Stimulated activated CD8-positive, alpha-beta memory T cell treated with anti-CD3 and anti-CD28 coated beads, Interleukin-4, amount 100 ng/mL, for 1 hour (primary cell): ENCODE measurements at places on chromosomes 5 and 9.

GRCh38 chr9:132519033-132519432 lies 63.4 kb upstream of the BARHL1 start:
- DNase-seq: no peak

GRCh38 chr5:11377896-11378295 lies 526.4 kb downstream of the CTNND2 start:
- DNase-seq: no peak

DNA sequence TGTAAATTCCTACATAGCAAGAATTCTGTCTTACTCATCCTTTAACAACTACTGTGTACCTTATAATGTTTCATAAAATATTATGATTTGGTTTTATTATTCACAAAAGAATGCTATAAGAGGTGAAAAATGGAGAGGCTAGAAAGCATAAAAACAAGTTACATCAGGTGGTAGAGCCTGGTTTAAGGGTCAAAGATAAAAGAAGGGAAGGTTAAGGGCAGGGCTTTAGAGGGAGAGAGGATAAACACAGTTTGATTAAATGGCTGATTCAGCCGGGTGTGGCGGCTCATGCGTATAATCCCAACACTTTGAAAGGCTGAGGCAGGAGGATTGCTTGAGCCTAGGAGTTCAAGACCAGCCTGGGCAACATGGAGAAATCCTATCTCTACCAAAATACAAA lies 40.4 kb upstream of the HSPB3 start:
- no peak for DNase-seq

GRCh38 chr5:40660751-40661150 lies 19.0 kb upstream of the PTGER4 start:
- DNase-seq: no peak

DNA sequence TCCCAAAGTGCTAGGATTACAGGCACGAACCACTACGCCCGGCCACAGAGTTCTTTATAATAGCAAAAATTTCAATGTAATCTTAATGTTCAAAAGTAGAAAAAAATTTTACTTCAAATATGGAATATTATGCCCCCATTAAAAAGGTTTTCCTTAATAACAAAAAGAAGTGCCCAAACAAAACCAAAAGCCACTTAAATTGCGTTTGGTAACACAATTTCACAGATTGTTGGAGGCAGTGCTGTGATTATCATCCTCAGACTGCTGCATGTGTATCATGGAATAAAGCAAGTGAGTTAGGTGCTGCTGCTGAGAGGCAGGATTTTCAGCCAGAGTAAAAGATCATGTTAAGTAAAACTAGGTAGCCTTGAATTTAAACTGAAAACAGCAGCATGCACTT lies 132.7 kb downstream of the COL23A1 start:
- no peak for DNase-seq

GRCh38 chr5:89595056-89595455 lies 712.1 kb upstream of the MEF2C start:
- DNase-seq: no peak

GRCh38 chr9:13491138-13491492 lies 211.6 kb upstream of the MPDZ start:
- no peak for DNase-seq

- peak; percentile 11 for DNase-seq
Observed at GRCh38 chr9:4987961-4988421, 2.9 kb downstream of the JAK2 start.

DNA sequence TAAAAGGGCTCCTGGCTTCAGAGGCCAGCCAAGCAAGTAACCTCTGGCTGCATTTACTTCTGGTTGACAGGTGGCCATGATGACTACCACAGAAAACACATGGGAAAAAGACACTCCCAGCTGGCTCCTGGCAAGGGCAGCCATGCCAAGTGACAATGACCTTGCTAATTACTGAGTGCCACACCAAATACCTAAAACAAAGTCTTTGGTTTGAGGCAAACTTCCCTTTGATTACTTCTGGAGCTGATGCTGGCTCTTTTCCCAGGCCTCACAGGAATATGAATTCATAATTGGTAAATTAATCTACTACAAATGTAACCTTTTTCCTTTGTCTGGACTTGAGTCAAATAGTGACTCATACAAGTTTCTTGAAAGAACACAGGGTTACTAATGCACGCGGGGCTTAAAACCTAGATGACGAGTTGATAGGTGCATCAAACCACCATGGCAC lies 61.0 kb downstream of the LPAR1 start:
- no peak for DNase-seq

DNA sequence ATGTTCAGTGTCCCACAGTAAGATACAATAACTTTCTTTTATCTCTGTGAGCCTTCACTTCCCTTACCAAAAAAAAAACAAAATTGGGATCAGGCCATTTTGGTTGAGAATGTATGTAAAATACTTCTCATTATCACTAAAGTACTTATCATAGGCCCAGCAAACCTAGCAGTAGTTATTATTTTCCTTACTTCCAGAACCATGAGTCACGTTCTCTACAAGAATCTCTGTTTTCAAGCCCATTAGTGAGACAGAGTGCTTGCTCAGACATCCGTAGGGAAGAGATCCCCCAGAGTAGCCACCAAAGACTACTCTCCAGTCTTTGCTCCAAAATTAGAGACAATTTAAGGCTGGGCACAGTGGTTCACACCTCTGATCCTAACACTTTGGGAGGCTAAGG lies 103.9 kb upstream of the NR5A1 start:
- DNase-seq: no peak

DNA sequence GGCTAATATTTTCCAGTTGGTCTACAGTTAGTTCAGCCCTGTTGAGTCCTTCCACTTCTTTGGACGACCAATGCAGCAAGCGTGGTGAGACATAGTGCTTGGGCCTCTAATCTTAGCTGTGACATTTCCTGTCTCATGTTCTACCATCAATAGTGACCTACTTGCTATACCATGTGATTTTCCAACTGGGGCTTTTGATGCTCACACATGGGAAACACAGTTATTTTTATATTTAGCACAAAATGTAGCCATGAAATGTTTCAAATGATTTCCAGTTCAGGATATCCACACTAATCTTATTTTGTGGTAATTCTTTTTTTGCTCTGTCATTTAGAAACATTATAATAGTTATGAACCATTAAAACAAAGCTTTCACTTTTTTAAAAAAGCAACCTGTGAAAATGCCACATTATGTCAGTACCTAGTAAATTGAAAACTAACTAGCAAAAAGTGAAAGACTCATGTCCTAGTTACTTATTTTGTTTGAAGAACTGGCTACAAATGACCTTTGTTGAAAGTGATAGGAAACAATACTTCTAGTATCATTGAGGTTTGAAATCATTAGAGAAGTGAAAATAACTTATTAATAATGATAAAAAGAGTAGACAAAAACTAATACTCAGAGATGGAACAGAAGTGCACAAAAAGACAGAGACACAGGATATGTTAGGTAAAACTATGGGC lies 18.3 kb downstream of the MARCHF3 start:
- DNase-seq: no peak

DNA sequence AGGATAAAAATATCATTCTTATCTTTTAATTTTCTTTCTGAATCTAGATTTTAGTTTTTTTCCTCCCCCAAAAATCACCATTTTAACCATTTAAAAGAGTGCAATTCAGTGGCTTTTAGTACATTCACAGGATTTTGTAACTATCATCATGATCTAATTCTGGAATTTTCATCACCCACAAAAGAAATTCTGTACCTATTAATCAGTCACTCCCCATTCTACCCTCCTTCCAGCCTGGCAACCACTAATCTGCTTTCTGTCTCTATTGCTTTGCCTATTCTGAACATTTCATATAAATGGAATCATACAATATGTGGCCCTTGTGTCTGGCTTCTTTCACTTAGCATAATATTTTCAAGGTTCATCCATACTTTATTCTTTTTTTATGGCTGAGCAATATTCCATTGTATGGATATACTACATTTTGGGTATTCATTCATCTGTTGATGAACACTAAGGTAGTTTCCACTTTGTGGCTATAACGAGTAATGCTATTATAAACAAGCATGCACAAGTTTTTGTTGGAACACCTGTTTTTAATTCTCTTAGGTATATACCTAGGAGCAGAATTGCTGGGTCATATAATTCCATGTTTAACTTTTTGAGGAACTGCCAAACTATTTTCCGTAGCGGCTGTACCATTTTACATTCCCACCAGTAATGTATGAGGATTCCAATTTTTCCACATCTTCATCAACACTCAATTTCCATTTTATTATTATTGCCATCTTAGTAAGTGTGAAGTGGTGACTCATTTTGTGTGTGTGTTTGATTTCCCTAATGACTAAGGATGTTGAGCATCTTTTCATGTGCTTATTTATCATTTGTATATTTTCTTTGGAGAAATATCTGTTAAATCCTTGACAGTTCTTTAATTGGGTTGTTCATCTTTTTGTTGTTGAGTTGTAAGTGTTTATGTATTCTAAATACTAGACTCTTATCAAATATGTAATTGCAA lies 340.3 kb downstream of the CWC27 start:
- DNase-seq: no peak

GRCh38 chr9:123368023-123368422 lies 12.0 kb downstream of the CRB2 start:
- no peak for DNase-seq

DNA sequence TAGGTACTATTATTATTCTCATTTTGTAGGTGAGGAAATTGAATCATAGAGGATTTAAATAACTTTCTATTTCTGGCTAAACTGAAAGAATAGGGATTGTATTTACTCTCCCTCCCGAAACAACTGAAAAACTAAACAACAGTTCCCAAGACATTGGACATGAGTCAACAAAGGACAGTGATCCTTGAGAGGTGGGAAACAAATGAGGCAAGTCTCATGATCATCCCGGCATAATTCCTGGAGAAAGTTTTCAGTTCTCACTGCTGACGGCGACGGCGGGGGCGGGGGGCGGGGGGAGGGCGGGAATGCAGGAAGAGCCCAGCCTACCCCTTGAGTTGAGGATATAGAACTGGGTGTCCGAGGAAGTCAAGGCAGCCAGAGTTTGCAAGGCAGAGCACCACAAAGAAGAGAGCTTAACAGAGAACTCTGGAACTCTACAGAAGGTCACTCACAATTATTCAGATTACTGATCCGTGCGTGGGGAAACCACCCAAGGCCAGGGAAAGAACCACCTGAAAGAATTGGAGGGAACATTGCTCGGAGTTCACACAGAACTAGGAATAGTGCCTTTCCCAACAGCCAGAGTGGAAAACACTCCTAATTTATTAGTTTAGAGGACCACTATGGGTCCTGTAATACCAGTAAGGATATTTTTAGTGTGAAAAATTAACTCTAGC lies 27.4 kb upstream of the WHRN start:
- no peak for DNase-seq

- DNase-seq: no peak
Observed at GRCh38 chr5:16957304-16958196, 21.5 kb upstream of the MYO10 start.

GRCh38 chr9:32497921-32498320 lies 28.1 kb downstream of the RIGI start:
- no peak for DNase-seq

- DNase-seq: no peak
Observed at GRCh38 chr9:111502506-111502905, 18.3 kb upstream of the ECPAS start.

GRCh38 chr9:113612828-113613227 lies 149.3 kb downstream of the RGS3 start:
- DNase-seq: no peak

DNA sequence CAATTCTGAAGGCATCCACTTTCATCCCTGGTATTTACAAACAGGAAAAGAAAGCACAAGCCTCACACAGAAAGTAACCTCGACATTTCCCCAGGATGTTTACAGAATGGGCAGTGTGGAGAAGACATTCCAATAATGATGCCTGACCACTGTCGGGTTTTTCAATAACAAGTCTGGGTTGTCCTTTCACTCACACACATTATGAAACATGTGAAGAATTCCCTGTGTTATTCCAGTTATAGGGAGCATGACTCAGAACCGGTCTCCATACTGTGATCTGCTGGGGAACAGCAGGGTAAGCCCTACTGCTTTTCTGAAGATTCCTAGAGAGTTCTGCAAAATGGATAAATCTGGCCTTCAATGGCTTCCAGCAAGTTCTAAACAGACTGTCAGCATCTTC lies 155.3 kb downstream of the ADAMTS12 start:
- DNase-seq: no peak

DNA sequence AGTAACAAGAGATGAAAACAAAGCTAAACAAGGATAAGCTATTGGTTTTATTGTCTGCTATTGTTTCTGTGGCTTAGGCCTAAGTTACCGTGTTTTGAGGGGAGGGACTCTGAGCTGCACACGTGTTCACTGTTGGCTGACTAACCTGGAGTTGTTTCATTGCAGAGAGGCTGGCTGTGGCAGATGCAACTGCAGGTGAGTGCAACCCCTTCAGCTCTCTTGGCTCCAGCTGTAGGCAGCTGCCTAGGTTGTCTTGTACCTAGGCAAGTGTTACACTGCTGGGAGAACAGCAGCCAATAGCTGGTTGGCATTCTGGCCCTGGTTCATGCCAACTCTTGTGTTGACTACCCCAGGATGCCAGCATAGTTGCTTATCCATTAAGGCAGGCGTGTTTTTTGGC lies 17.6 kb upstream of the MATR3 start:
- no peak for DNase-seq

DNA sequence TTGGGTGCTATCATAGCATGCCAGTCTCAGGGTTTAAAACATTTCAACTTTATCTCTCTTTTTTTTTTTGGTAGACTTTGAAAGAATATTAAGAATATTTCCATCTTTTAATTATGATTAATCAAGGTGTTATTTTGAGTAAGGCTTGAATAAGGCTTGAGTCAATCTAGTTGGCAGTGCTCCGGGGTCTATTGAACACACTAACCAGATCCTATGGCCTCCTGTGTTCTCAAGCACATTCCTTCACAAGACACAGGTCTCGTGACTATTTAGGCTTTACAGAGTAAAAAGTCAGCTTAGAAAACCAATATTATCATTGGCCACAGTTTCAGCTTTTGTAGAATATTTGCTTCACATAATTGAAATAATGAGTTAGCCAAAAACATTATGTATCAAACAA lies 151.2 kb downstream of the ARHGEF28 start:
- no peak for DNase-seq

DNA sequence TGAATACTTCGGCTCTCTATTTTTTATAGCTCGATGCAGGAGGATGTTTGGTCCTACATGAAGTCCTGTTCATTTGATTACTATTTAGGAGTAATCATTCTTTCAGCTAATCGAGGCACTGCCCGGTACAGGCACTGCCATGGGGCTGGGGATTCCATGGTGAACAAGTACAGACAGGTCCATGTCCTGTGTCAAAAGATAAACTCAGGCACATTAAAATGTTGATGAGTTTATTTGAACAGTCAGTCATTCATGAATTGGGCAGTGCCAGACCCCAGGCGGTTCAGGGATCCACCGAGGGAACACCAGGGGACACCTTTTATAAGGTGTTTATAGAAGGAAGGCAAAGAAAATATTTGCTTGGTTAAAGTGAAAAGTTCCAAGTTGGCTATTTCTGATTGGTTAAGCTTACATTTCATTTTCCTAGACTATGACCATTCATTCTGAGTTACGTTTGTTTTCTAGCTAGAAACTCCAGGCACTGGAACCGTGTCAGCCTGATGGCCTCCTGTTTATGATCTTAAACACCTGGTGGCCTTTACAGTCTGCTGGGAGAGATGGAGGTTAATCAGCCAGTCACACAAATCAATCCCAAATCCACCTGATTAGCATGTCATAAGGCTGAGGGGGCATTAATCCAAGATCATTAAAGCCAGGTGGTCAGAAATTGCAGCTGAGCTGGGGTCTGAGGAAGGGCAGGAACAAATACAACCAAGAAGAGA lies 47.0 kb upstream of the TDRD7 start:
- DNase-seq: no peak
